ENCODE measurements at places on chromosomes 6 and 20.

- no peak for DNase-seq
Observed at GRCh38 chr6:114169763-114170162, 173.1 kb downstream of the HS3ST5 start.

DNA sequence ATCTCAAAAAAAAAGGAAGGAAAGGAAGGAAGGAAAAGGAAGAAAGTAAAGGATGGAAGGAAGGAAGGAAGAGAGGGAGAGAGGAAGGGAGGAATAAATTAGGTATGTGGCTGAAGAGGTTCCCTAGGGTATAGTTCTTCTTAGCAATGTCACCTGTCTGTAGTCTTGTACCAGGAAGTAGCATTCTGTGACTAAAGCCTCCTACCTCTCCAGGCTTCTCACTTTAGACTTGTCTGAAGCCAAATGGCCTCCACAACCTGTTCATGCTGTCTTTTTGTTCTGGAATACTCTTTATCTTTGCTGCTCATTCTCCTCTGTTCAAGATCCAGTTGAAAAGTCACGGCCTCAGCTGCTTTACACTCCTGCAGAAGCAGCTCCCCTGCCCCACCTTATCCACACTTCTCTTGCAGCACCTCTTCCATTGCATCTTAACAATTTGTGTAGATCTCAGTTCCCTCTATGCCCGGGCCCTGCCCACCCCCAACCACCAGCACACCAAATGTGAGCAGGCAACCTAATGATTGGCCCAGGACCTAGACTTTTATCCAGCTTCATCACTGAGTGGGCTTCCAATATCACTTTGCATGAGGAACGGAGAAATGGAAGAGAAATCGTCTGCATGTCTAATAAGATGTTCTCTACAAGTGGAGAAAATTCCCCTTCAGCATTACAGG is 19.1 kb downstream of the GCNT2 start:
- no peak for DNase-seq

DNA sequence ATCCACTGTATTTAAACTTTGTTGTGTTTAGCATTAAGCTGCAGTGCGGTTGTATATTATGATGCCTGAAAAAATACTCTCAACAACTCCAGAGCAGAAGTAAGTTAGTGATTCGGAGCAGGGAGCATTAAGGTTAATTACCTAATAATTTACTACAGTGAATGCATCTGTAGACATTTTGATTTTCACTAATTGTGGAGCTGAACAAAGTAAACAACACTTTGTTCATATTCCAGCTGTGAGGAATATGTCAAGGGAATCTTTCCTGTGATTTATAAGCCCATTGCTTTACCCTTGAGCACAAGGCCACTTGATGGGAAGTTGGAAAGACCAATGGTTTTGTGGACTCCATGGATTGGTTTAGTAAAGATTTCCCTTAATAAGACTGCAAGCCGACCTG is 77.1 kb downstream of the CBLN4 start:
- no peak for DNase-seq

GRCh38 chr6:107386340-107386739 is 73.0 kb downstream of the PDSS2 start:
- no peak for DNase-seq

GRCh38 chr6:132147530-132148011 is 196.4 kb upstream of the CCN2 start:
- DNase-seq = no peak

GRCh38 chr6:132388291-132388690 is 13.0 kb downstream of the MOXD1 start:
- DNase-seq = no peak

DNA sequence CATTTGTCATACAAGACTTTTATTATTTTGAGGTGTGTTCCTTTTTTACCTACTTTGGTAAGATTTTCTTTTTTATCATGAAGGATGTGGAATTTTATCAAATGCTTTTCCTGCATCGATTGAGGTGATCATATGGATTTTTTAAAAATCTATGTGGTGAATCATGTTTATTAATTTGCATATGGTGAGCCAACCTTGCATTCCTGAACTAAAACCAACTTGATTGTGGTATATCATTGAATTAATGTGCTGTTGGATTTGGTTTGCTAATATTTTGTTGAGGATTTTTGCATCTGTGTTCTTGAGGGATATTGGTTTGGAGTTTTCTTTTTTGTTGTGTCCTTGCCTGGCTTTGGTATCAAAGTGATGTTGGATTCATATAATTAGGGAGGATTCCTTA is 848.1 kb upstream of the EYS start:
- no peak for DNase-seq

GRCh38 chr6:110878751-110879522 is 4.4 kb downstream of the AMD1 start:
- peak; percentile 19 for DNase-seq

- no peak for DNase-seq
Observed at GRCh38 chr20:57223648-57224489, 42.6 kb downstream of the BMP7 start.

DNA sequence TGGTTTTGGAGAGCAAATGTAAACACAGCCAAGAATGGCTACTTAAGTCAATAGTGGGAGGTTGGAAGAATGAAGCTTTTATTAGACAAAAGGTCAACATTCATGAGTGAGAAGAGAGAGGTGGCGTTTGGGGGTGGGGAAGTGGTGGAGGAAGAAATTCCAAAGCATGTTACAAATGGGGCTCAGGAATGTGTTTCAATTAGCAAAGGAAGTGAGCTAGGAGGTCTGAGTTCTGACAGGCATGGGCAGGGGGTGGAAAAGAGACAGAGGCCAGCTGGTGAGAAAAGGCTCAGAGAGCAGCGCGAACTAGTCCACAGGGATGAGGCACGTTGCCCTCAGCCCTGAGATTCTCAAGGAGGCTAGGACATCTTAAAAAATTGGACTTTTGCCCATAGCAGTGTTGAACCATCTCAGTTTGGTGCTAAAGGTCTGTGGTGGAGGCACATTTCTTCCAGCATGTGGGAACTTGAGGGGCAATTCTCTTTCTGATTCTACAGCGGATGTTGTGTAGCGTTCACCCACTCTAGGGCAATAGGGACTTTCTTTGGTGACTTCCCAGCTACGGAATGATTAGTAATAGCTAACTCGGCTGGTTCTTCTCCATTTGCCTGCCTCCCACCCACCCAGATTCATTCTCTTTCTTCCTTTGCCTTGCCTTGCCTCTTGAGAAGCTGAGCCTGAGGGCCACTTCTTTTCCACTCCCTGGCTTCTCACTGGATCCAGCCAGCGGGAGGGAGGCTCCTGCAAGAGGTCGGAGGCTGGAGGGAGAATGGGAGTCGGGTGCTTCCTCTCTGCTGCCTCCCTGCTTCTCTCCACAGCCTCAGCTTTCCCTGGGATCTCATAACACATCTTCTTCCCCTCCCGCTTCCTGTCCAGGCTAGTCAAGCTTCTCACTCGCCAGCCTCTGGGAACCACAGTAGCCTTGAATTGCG is 45.1 kb upstream of the NEDD9 start:
- DNase-seq = peak; percentile 46

- DNase-seq = no peak
Observed at GRCh38 chr6:160428818-160429619, 80.8 kb downstream of the SLC22A3 start.

GRCh38 chr20:20733943-20734342 is 21.5 kb upstream of the RALGAPA2 start:
- DNase-seq = no peak

- no peak for DNase-seq
Observed at GRCh38 chr6:112348891-112349635, 1.9 kb downstream of the RFPL4B start.

DNA sequence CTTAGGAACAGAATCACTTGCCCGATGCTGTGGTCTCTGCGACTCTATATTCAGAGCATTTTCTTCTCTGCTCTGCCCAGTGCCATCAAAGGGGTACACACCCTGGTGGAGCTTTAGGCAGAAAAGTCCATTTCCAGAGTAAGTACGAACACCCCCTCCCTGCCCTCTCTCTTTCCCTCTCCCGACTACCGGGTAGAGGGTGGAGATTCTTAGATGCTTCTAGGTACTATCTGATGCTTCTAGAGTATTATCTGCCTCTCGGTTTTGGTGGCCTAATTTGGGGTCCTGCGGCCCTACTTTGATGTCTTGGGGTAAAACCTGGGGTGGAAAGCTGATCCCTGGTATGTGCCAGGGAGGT is 245.4 kb upstream of the SOX4 start:
- no peak for DNase-seq

- no peak for DNase-seq
Observed at GRCh38 chr6:165806126-165806810, 143.2 kb upstream of the PDE10A start.

GRCh38 chr6:1798303-1798964 is 188.7 kb downstream of the FOXC1 start:
- DNase-seq = no peak

DNA sequence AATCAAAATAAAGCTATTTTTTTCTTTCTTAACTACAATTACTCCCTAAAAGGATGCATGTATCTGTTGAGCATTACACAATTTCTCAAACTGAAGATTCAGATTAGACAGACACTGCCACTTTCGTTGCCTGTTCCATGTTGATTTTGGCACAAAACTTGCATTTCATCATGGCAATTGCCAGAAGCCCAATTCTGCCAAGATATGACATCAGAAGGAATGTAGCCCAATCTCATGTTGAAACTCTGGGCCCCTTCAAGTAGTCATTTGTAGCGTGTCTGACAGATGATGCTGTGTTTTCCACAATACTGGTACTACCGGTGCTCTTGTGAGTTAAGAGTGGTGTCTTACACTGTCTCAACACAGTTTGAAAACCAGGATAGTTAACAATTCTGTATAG is 705.4 kb downstream of the PTPRT start:
- DNase-seq = peak; percentile 6

GRCh38 chr6:14353798-14354197 is 236.2 kb downstream of the CD83 start:
- no peak for DNase-seq

GRCh38 chr6:152277826-152278329 is 359.3 kb downstream of the SYNE1 start:
- peak; percentile 62 for DNase-seq

GRCh38 chr6:144162977-144163376 is 12.7 kb downstream of the STX11 start:
- DNase-seq = no peak

All from prostate gland (tissue), 2 donors.